ENCODE measurements at places on chromosomes 11 and 22. TPM values are rescaled to one million over a fixed set of nuclear protein-coding genes. Genes with fewer than 3 reads are reported as not detected.

HOATZ gene
- total RNA-seq: not detected

- no peak for DNase-seq
Measured at GRCh38 chr11:359181-359714, 10.1 kb upstream of the B4GALNT4 start.

GRCh38 chr11:76656571-76657081 lies 13.9 kb downstream of the LRRC32 start:
- no peak for DNase-seq

DNA sequence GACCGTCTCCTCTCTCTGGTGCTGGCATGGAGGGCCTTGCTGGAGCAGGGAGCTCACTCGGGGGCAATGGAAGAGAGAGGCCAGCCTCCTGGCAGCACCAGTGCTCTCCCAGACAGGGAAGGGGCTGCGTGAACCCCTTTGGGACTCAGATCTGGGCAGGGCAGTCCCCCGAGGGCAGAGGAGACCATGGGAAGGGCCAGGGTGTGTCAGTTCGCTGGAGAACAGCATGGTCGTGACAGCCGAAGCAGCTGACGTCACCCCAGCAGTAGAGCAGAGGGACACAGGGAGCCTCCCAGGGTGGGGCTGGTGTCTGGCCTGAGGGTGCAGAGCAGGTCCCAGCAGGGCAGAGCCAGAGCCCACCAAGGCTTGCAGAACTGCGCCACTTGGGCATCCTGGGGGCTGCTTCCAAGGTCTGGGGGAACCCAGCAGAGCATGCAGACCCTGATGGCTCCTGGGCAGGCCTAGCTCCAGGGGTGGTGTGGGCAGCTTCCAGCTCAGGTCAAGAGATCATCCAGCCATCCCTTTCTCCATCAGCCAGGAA lies 71.0 kb upstream of the KCNQ1OT1 start:
- no peak for DNase-seq

All from Calu3 (cell line).